LoVo (cell line): ENCODE measurements at places on chromosomes 5 and 9.

DNA sequence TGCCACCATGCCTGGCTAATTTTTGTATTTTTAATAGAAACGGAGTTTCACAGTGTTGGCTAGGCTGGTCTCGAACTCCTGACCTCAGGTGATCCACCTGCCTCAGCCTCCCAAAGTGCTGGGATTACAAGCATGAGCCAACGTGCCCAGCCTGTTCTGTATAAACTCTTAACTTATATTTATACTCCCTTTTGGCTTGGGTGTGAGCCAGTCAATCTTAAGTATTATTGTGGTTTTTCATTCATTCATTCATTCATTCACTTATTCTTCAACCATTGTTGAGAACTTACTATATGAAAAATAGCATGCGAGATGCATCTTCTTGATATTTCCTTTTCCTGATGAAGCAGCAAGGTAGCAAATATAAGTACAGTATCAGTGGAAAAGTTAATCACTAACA lies 132.9 kb downstream of the ADGRV1 start:
- no peak for DNase-seq

DNA sequence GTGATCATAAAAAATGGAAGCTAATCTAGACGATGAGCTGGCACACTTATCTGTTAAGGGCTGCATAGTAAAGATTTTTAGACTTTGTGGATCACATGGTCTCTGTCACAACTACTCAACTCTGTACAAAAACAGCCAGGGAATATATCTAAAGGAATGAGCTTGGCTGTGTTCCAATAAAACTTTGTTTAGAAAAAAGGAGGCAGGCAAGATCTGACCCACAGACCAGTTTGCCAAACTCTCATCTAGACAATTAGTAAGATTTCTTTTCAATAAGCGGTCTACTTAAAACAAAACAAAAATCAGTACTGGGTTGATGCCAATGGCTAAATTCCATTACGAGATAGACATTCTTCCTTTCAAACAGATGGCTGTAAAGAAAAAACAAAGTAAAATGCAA lies 53.0 kb upstream of the RETREG1 start:
- DNase-seq, result no peak

GRCh38 chr5:146363161-146363874 lies 24.7 kb downstream of the POU4F3 start:
- DNase-seq, result no peak

- DNase-seq, result no peak
Observed at GRCh38 chr5:155064580-155064979, 51.0 kb downstream of the KIF4B start.

DNA sequence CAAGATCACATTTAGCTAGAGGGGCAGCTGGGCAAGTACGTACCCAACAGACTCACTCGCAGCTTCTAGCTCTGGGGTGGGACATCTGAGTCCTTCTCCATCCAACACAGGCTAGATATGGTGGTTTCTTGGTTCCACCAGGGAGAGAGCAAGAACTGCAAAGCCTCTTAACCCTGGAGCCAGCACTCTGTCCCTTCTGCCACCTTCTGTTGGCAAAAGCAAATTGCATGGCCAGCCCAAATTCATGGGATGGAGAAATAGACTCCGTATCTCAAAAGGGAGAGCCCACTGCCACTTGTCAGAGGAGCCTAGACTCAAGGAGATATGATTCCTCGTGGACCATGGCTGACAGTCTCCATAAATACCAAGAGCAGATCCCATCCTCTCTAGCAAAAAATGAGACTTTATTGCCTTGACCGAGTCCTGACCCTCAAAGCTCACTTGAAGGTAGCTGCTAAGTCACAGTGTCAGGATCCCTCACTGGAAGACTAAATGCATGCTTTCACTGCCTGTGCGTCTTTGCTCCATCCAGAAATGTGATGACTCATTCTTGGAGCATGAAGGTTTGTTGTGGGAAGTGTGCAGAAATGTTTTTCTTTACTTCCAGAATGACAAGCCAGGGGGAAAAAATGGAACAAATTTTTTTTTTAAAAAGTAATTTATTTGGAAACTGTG lies 28.8 kb upstream of the ROR2 start:
- DNase-seq, result peak; percentile 20

DNA sequence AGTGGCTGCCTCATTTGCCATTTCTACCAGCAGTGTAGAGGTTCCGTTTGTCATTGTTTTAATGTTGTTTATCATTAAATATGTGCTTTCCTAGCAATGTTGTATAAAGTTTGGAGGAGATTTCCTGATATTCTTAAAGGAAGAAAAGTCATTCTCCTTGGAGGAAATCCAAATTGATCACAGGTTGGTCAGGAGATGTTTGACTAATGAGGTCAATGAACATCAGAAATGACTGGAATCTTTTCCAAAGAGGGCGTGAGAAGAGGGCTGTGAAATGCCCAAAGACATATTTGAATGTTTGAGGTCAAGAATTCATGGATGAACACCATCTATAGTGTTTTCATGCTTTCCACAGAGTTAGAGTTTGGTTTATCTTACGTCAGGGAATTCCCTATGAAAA lies 471.3 kb downstream of the MAT2B start:
- DNase-seq, result no peak

DNA sequence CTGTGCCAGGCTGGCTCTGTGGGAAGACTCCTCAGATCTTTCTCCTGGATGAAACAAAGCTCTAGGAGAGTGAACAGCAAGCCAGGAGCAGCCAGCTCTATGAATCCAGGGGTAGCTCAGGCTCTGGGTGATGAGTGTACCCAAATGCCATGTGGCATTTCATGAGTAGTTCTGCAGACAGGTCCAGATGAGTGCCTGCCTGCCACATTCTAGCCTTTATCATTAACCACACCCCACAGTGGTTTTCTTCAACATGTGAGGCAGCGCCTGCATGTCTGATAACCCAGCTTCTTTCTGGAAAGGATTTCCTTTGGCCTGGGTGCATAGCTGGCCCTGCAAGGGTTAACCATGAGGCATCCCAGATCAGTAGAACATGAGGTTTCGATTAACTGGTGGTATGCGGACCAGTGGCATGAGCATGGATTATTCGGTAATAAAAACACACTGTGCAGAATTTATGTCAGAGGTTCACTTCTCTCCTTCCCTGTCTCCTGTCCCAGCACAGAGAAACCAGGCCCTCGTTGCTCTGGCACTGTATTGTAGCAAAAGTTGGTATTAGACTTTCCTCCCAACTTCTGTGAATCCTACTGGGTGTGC lies 381.9 kb upstream of the ZNF462 start:
- no peak for DNase-seq

DNA sequence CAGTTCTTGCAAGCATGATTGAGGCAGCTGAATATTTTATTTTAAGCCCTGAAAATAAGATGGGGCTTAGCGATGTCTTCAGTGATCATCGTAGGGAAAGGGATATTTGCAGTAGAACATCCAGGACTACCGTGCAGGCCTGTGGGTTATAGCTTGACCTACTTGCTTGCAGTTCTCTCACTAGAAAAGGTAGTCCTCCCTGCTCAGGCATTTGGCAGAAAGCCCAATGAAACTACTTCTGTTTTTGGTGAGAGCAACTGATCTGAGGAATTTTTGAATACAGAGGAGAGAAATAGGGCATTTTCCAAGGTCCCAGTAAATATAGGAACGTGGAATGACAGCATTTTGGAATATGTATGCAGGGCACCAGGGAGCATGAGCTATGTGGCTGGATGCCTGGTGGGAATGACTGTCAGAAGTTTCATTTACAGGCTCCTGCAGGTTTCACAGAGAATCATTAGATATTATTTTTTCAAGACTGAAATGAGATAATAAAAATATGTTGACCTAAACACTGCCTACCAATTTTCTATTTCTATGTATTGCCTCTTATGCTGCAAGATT lies 417.9 kb upstream of the ACTBL2 start:
- DNase-seq, result no peak

GRCh38 chr9:89666364-89666763 lies 61.6 kb downstream of the GADD45G start:
- no peak for DNase-seq

DNA sequence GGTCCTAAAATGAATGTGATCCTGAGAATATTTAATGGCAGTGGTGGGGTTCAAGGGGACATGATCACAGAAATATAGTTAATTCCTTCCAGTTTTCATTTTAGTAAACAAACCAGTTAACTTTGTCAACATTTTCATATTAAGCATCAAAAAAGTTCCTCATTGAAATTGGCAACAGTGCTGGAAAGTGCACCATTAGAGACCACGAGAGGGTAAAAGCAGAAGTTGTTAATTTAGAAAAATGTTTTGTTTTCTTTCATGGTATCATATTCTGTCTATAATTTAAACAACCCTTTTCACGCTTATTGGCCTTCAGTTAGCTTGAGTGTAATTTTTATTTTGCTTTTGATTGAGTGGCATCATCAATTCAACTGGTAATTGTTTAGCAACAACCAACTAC lies 11.9 kb downstream of the GIN1 start:
- DNase-seq, result no peak

GRCh38 chr9:36878986-36879982 lies 154.8 kb downstream of the PAX5 start:
- no peak for DNase-seq

DNA sequence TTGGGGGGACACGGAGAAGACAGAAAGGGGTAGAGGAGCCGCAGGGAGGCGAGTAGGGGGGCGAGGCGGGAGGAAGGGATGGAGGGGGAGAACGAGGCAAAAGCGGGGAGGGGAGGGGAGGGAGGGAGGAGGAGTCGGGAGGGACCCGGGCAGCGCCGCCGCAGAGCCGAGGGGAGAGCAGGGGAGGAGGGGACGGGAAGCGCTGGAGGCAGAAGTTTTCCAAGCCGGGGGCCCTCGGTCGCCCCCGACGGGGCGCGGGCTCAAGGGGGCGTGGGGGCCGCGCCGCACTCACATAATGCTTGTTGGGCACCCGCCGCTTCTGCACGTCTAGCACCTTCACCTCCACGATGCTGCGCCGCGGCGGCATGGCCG lies 353 bp downstream of the SH3PXD2B start:
- DNase-seq, result peak; percentile 22

- DNase-seq, result peak; percentile 14
Observed at GRCh38 chr9:12722131-12722530, 28.9 kb downstream of the TYRP1 start.

DNA sequence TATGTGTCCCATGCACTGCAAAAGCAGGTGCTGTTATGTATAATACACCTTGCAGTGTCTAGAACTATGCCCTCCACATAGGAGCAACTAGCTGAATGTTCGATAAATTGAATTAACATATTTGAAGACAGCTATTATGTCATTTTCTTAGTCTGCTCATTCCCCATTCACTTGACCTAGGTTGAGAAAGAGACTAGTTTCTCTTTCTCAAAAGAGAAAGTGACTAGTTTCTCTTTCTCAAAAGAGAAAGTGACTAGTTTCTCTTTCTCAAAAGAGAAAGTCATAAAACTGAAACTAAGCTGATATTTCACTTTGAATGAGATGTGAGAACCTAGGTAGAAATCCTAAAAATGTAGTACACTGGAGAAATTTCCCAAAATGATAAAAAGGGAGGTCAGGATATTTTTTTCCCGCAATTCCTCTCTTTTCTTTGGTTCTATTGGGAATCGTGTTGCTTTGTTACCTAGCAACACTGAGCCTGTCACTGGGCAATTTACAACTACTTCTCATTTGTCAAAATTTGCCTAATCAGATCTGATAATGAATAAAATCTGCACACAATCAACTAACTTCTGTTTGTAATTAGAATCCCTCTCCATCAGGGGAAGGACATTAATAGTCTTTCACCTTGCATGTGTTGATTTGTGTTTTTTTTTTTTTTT lies 132.0 kb upstream of the GRIA1 start:
- no peak for DNase-seq

DNA sequence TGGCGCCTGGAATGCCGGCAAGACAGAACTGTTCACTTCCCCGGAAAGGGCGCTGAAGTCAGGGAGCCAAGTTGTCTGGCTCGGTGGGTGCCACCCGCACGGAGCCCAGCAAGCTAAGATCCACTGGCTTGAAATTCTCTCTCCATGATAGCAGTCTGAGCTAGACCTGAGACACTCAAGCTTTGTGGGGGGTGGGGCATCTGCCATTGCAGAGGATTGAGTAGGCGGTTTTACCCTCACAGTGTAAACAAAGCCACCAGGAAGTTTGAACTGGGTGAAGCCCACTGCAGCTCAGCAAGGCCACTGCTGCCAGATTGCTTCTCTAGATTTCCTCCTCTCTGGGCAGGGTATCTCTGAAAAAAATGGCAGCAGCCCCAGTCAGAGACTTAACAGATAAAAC lies 277.4 kb downstream of the SLCO4C1 start:
- DNase-seq, result no peak

DNA sequence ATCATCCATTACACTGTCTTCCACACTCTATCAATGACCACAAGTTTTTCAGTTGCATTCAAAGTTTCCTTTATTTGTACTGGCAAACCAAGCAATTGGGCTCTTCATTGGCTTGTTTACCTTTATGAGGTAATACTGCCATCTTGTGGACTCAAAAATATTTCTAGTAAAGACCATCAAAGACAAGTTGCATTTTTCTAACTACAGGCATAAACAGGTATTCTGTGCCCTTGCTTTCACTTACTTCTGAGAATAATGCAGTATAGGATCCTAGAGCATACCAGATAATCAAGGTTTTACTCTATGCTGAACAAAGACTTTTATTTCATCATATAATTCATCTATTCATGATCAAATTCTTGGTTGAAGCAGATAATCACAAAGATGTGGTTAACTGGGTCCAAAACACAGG lies 173.7 kb upstream of the POU5F2 start:
- DNase-seq, result peak; percentile 61

GRCh38 chr5:65264420-65264819 lies 217.3 kb downstream of the ADAMTS6 start:
- no peak for DNase-seq

DNA sequence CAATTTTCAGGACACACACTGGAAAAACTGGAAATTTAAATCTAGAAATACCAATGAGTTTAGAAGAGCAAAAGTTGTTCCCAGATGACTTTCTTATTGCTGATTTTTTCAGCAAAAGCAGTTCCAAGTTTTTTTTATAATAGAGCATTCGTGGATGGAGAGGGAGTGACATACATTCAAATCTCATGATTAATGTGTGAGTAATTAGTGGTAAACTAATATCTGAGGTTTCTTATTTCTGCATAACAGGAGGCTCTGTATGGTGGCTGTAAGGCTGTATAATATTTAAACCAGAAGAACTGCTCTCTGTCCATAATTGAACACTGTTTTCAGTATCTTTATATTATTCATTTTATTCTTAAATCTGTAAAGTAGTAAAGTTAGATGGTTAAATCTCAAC lies 25.8 kb downstream of the LYSMD3 start:
- DNase-seq, result no peak

- peak; percentile 81 for DNase-seq
Observed at GRCh38 chr5:148179234-148179824, 11.0 kb downstream of the SPINK14 start.

DNA sequence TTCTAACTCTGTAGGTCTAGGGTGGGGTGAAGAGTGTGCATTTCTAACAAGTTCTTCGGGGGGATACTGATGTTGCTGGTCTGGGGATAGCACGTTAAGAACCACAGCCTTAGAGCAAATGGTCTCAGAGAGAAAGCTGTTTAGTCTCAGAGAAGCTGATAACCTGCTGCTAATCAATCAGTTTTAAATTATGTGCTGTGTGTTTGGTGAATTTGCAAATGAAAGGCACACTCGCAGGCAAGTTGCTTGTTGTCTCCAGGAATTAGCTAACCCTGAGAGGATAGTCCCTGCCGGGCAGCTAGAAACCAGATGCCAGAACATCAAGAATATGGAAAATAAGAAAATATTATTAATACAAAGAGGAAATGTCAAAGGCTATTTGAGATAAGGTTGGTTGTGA lies 79.2 kb downstream of the DMRT2 start:
- no peak for DNase-seq

- DNase-seq, result no peak
Observed at GRCh38 chr5:17916446-17916845, 282.2 kb downstream of the TAF11L14 start.
